Calu3 (cell line): ENCODE measurements at places on chromosomes 1 and 21.

GRCh38 chr1:115041654-115042053 lies 12.0 kb downstream of the TSHB start:
- no peak for DNase-seq

DNA sequence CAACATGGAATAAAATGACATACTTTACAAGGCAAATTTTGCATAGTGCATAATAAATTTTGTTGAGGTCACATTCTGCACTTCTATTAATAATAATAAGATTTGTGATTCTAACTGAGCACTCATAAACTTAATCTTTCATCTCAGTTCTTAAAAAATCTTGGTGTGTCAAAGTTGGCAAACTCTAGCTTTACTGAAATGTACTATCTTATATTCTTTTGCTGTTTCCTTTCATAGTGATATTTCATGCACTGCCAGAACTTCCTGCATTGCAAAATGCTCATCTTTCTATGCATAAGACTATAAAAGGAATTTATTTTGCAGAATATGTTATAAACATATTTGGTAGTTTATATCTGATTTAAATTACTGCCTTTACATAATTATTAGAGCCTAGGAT lies 797.6 kb downstream of the ADGRL2 start:
- no peak for DNase-seq

DNA sequence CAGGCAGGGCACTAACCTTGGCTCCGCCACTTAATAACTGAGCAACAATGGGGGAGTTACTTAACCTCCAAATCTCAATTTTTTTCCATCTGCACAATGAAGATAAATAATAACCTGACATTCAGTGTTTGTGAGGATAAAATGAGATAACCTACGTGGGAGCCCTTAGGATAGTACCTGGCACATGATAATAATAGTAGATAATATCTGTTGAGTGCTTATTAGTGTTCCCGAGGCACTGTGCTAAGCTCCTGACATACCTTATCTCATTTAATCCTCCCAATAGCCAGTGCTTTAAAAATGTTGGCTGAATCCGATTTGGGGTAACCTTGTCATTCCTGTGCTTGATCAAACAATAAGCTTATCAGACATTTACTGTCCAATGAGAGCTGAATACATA lies 128.7 kb upstream of the UBE2U start:
- no peak for DNase-seq

DNA sequence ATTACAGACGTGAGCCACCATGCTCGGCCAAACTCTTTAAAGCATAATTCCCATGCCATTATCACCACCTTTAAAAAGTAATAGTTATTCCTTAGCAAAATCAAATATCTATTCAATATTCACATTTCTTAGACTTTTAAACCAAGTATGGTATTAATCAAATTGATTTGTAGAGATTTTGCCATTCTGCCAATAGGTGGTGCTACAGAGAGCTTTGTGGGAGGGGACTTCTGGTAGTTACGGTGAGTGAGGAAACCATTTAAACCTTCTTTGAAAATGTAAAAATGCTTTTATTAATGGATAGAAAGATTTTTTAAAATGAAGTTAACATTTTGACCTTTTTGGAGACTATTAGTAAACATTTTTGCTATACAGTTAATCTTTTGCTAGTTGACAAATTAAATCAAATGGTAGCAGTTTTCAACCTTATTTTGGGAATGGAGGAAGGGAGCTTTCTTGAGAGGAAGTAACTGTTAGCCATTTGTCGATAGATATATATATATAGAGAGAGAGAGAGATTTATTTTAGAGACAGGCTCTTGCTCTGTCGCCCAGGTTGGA lies 19.3 kb downstream of the IARS2 start:
- DNase-seq = no peak

DNA sequence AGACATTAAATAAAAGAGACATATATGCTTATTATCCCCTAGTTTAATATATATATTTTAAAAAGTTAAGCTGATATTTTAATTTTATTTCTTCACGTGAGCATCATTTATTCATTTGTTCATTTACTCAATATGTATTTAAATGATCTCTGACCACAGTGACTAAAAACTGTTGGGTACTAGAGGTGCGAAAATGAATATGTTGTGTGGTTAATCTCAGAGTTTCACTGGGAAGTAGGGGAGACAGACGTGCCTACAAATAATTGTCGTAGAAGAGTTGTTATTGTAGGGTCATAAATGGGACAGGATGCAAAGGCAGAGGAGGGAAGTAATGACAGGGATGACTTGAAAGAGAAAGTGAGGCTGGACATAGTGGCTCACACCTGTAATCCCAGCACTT lies 213.0 kb upstream of the CACYBP start:
- no peak for DNase-seq

GRCh38 chr1:207747627-207748492 lies 4.0 kb upstream of the CD46 start:
- DNase-seq = peak; percentile 60
